Stimulated activated CD8-positive, alpha-beta memory T cell treated with anti-CD3 and anti-CD28 coated beads, Interleukin-4, amount 100 ng/mL, for 4 hours (primary cell): ENCODE measurements at places on chromosomes 16 and 17.

- DNase-seq = no peak
Measured at GRCh38 chr17:18186627-18186982, 3.0 kb downstream of the ALKBH5 start.

- no peak for DNase-seq
Measured at GRCh38 chr16:20871258-20871657, 28.9 kb downstream of the DCUN1D3 start.

- DNase-seq = no peak
Measured at GRCh38 chr17:30530346-30531025, 53.3 kb downstream of the GOSR1 start.

GRCh38 chr16:987906-988305, 6.3 kb downstream of the SOX8 start:
- DNase-seq = no peak

DNA sequence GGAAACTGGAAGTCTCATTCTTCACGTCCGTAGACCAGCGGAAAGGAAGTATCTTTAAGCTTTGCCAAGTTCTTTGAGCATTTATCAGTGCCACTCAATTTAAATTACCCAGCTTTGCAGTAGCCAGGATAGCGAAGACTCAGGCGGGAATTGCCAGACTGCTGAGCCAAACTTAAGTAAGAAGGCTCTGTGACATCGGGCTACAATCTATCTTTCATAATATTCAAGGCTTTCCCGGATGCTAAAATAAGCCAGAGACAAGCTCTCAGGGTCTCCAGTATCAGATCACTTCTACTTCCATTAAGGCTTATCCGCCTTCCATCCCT, 436 bp upstream of the BRIP1 start:
- no peak for DNase-seq

- no peak for DNase-seq
Measured at GRCh38 chr17:29720551-29720950, 97.8 kb upstream of the CORO6 start.

DNA sequence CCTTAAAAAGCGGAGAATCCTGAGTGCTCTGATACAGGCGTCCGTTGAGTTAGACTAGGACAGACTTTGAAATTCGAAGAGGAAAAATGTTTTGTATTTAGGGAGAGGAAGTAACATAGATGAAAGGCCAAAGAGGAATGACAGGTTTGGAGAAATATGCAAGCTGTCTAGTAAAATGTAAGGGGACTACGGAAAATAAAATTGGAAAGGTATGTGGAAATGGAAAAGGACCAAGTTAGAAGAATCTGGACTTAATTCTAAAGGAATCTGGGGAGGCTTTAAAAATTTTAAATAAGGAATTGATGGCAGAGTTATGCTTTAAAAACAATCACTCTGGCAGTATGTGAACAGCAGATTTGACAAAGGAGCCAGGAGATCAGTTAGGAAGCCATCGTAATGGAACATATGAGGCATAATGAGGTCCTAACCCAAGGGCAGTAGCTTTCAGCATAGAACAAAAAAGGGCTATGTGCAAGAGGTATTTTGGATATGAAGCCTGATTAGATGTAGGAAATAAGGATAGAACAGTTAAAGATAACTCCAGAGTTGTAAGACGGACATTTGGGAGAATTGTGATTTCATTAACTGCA, 38.3 kb downstream of the CYB561 start:
- no peak for DNase-seq

DNA sequence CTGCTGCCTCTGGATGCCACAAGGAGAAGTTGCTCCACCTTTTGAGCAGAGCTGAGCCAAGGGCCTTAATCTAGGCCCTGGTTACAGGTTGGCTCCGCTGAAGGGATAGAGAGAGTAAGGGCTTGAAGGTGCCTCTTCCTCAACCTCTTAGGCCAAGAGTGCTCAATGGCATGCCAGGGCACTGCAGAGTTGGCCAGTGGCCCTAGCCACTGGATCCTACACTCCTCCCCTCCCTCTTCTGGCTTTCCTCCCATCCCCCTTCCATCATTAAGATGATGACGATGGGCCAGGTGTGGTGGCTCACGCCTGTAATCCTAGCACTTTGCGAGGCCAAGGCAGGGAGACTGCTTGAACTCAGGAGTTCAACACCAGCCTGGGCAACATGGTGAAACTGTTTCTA, 50.5 kb downstream of the MYO18A start:
- DNase-seq = no peak
